Motor neuron (in vitro differentiated cells): ENCODE measurements at places on chromosomes 7 and 10. TPM values are rescaled to one million over a fixed set of nuclear protein-coding genes. Genes with fewer than 3 reads are reported as not detected.

The VSTM4 gene
- total RNA-seq: 1.8 and 2.0 TPM in 2 replicates

The HOXA13 gene
- 0.18 and 0.58 TPM in 2 replicates for total RNA-seq

The IKZF5 gene
- 9.7 and 15.2 TPM in 2 replicates for total RNA-seq

The MRLN gene
- total RNA-seq: not detected in 2 replicates

The ABCB1 gene
- not detected in 2 replicates for total RNA-seq

The PAPSS2 gene
- 13.5 and 15.7 TPM in 2 replicates for total RNA-seq

DNA sequence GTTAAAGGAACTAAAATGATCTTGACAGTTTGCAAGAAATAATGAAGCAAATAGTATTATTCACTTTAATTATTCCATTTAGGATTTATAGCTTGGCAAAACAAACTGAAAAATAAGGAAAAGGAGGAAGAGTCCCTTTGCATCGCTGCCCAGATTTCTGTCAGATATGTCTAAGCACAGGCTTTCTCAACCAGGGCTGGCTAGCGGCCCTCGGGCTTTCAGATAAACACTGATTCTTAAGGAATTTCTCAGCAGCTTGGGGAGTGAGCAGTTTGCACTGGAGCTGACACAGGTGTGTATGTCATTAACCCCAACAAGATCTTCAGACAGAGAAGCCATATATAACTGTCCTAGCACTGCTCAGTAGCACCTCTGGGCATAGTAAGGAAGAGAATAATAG lies 47.9 kb upstream of the SEMA3D start:
- no peak for ATAC-seq

DNA sequence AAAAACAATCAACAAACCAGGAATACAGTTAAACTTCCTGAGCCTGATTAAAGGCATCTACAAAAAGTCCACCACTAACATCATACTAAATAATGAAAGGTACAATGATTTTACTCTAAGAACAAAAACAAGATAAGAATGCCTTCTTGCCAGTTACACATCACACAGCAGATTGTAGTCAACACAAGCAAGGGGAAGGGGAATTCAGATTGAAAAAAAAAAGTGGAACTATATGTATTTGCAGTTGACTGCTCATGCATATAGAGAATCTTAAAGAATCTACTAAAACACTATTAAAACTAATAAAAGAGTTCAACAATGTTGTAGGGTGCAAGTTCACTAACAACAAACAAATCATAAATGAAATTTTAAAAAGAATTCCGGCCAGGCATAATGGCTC lies 28.5 kb downstream of the ZNF33B start:
- ATAC-seq: no peak

DNA sequence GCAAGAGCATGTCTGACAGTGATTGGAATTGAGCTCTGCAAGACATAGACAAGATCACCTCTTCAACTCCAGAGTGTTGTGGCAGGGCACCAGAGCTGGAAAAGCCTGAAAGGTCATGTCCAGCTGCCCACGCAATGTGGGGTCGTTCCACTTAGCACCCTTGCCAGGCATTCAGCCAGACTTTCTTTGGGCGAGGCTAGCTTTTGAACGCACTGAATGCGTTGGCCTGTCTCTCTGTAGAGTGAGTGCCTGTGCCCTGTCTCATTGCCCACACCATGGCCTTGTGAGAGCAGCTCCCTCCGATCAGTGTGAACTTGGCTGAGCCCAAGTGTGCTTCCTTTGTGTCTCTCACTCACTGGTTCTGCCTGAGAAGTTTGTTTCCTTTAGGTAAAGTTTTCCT lies 23.3 kb downstream of the UBTD1 start:
- ATAC-seq: no peak

GRCh38 chr10:74373059-74373458 lies 222.0 kb downstream of the ADK start:
- no peak for ATAC-seq

DNA sequence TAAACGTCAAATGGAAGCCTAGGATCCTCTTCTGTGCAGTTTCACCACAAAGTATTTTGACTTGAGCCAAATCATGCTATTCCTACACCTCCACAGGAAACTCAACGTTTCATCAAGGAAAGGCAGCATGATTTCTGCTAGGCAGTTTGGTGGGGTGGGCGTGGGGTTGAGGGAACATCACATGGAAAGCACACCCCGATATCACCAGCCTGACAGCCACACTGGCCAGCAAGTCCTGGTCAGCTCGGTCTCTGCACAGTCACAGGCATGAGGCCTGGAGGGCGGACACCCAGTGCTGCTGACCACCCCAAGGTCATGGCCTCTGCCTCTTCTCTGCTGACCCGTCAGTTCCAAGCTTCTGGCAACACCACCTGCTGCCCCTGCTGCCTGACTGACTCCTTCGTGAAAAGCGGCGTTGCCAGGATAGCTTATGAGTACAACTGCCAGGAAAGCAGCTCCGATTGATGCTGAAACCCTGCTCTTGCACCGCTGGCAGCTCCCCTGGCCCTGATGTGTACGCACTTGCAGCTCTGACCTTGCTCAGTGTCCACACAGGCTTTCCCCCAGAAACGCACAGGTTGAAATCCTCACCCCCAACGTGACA lies 171.5 kb downstream of the DIP2C start:
- ATAC-seq: no peak

DNA sequence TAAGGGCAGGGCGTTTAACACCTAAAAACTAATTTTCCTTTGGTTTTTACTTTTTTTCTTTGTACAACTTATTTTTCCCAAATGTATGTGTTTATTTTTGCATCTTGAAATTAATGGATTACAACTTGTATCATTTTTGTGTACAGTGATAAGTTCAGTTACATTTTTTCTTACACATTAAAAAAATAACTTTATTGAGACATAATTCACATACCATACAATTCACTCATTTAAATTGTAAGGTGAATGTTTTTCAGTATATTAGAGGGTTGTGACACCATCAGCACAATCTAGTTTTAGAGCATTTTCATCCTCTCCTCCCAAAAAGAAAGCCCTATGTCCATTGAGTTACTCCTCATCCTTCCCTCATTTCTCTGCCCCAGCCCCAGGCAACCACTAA lies 11.6 kb downstream of the OGDH start:
- no peak for ATAC-seq

- no peak for ATAC-seq
Observed at GRCh38 chr7:41238851-41239331, 464.0 kb downstream of the INHBA start.
